CD4-positive, alpha-beta T cell treated with Interleukin-17A for 1 hour (primary cell): ENCODE measurements at places on chromosomes 2 and 18.
A peak's percentile ranks its signal among the peaks of the same experiment; 100 is the strongest.

- no peak for DNase-seq
These were observed 105.7 kb upstream of the KCTD1 start for GRCh38 chr18:26653943-26654615.

- peak; percentile 1 for DNase-seq
These were observed 154.1 kb upstream of the ZSWIM2 start for GRCh38 chr2:187003038-187003554.

DNA sequence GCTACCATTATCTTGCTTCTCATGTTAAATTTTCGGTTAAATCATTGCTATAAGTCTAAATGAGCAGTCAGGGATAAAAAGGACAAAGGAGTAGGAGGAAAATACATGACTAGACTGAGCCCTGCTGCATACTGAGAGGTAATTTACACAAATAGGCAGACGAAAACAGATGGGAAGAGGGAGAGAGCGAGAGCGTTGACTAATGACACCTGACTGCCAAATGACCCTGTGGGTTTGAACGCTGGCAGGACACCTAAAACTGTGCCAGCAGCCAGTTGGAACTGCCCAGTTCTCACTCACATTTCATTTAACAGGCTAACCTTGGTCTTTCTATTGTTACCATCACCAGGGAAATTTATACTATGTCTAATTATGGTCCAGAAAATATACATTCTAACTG lies 978.2 kb downstream of the CPS1 start:
- no peak for DNase-seq

GRCh38 chr2:109348671-109349502 lies 219.9 kb downstream of the SH3RF3 start:
- DNase-seq = peak; percentile 64

DNA sequence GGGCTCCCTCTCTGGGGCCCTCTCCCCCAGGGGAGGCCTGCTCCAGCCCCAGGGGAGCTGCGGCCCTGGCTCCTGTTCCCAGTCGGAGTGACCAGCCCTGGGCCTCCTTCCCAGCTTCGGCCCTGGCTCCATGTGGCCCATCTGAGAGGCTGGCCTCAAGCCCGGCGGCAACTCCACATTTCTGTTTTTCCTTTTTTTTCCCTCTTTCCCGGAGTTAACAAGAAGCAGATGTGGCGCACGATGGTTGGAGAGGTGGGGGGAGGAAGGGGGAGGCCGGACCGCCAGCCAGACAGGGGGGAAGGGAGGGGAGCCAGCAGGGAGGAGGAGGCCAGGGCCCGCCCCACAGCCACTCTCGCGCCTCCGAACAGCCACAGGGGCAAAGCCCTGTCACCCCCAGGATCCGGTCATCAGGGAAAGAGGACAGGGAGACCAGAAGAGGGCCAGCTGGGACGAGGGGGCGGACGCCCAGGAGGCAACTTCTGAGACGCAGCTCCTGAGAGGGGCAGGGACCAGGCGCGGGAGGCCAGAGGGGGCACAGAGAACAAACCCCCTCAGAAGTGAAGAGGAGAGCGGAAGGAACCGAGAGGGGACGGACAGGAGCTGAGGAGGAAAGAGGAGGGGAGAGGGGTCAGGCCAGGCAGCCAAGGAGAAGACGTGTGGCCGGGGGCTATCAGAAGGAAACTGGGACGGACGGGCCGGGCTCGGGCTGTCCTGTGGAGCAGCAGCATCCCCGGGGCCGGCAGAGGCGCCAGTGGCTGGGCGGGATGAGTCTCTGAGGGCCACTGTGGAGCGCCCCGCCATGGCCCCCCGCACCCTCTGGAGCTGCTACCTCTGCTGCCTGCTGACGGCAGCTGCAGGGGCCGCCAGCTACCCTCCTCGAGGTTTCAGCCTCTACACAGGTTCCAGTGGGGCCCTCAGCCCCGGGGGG lies at the start of gene EMILIN1:
EMILIN1 (plus strand) TSS at position 349 of the 928 bp plus-strand sequence; CDS start at position 800, 451 bp downstream.
- DNase-seq = no peak

DNA sequence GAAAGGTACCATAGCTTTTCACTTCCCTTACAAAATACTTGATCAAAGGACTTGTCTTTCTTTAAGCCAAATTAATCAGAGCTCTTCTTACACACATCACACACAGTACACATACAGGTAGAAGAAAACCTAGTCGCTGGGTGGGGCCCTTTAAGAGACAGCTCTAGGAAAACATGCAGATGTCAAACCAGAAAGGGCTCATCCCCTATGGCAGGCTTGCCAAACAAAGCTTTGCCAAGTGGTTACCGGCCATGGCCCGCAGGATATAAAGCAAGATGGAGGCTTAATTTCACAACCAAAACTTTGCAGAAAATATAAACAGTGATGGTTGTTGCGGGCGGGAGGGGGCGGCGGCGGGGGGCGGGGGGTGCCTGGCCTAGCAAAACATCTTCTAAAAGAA lies 2156.0 kb upstream of the PIK3C3 start:
- DNase-seq = no peak

GRCh38 chr18:68707646-68708045 lies 7.3 kb downstream of the TMX3 start:
- DNase-seq = no peak

DNA sequence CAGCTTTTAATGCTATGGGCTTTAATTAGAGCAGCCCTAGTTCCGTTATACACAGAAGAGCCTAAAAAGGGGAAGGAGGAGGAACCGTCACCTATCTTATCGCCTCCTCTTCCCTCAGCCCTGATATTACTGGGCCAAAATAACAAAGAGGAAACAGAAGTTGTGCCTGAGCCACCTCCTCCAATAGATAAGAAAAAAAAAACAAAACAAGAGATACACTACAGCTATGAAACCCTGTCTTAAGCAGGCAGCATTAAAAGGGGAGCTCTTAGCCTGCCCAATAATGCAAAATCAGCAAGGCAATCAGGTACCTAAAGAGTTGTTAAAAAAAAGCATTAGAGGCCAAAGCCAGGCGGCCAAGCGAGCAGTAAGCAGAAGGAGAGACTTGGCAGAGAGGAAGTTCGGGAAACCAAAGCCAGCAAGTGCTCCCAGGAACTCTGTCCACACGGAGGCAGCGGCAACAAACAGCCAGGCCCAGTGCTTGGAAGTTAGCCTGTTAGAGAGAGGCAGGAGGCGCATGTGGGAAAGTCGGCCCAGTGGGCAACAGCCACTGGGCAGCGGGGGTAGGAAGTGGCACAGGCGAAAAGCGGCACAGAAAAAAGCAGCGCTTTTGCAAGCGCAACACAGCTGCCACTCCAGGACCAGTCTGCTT lies 41.8 kb upstream of the PDK1 start:
- DNase-seq = no peak

- no peak for DNase-seq
These were observed 118.6 kb upstream of the DLGAP1 start for GRCh38 chr18:4573735-4574134.

- DNase-seq = peak; percentile 37
These were observed 14.3 kb downstream of the COPS7B start for GRCh38 chr2:231800493-231801091.

DNA sequence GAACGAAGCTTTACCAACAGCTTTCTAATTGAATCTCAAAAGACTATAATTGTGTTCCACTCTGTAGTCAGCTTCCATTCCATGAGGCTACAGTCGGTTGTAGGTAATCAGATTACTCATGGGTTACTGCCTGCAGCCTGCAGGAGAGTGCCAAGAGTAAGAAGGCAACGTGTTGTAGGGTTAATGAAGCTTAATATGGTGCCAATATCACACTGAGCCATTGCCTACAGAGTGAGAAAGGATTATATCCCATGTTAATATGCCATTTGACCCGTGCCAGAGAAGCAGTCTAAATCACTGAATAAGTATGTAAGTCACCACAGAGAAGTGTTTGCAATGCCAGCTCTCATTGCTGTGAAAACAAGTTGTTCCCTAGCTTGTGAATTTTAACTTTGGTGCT lies 734.5 kb upstream of the ACVR2A start:
- DNase-seq = no peak

DNA sequence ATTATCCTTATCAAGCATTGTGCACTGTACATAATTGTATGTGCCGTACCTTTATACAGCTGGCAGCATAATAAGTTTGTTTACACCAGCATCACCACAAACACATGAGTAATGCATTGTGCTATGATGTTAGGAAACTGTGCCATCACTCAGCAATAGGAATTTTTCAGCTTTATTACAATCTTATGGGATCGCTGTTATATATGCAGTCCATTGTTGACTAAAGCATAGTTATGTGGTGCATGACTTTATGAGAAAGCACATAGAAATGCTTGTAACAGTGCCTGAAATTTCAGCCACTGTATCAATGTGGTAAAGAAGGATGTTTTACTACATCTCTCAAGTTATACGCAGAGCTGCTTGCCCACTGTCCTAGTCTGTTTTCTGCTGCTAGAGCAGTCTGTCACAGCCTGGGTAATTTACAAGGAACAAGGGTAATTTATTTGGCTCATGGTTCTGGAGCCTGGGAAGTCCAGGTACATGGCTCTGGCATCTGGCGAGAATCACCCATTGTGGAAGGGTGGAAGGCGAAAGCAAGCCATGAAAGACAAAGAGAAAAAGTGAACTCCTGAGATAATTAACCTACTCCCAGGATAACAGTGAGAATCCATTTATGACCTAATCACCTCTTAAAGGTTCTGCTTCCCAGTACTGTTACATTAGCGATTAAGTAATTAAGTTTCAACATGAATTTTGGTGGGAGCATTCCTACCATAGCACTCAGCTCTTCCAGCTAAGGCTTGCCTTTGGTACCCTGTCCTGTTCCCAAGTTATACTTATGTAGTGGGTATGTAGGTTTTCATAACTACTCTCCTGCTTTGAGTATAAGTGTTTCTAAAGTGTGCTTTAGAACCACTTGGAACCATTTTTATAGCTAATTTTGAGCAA lies 4.6 kb downstream of the MAP3K20 start:
- no peak for DNase-seq

GRCh38 chr2:225889452-225889851 lies 489.9 kb downstream of the NYAP2 start:
- peak; percentile 35 for DNase-seq

DNA sequence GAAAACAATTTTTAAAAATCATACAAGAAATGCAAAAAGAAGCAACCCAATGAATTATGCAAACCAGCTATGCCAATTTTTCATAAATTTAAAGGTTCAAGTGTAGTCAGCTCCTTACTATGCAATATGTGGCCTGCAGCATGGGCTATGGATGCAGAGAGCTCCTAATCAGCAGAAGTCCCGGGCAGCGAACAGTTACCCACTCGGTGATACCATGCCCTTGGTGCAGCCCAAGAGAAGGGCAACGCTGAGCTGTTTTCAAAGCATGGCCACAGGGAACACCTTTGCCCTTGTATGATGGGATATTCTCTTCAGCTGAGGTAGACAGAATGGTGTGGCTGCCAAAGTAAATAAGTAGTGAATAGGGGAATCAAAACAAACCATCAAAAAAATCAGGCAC lies 17.3 kb upstream of the ARL5A start:
- no peak for DNase-seq

- no peak for DNase-seq
These were observed 105.1 kb downstream of the TTC27 start for GRCh38 chr2:32732912-32733472.

- DNase-seq = no peak
These were observed 111.9 kb upstream of the TANK start for GRCh38 chr2:161048317-161048716.

DNA sequence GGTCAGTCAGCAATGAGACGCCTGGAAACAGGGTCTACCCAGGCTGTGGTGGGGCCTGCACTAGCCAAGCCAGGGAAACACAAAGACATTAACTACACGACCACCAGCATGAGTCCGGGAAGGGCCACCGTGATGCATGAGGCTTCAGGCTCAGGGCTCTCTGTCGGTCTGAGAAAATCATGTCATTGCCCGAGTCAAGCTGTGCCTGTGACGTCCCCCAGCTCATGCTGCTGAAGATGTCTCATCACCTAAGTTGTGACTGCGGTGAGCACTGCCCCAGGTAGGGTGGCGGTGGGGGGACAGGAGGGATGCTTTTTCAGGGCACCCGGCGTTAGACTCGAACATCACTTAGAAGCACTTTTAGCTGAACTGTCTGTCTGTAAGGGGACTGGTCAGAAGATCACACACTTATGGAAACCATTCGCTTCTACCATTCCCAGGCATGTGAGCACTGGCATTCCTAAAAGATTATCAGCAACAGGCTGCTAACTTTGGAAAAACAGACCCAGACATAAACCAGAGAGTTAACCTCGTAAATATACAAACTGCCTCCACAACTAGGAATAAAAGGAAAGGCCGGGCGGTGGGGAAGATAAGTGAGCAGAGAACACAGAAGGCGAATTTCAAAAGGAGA lies 234.5 kb downstream of the HDAC4 start:
- no peak for DNase-seq

- DNase-seq = no peak
These were observed 722.0 kb downstream of the EPHA4 start for GRCh38 chr2:220850116-220850515.

GRCh38 chr18:13543144-13543543 lies 183.2 kb downstream of the FAM210A start:
- DNase-seq = no peak

GRCh38 chr2:12045864-12046291 lies 299.4 kb downstream of the LPIN1 start:
- DNase-seq = no peak

DNA sequence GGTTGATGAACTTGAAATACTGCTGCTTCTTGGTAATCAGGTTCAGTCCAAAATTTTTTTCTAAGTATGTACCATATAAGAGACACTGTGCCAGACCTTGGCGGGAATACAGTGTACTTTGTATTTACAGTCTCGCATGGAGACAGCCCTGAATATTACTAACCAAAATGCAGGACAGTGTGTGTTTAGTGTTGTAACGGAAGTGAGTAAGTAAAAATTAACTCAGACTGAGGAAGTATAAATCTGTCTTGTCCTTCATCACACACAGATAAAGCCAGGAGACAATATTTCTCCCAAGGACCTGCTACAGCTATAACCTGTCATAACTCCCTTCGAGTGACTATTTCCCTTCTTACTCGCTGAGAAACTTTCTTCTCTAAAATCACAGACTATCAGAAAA lies 76.9 kb downstream of the ACTR3 start:
- no peak for DNase-seq

- no peak for DNase-seq
These were observed 28.2 kb downstream of the SP9 start for GRCh38 chr2:174362949-174363348.

GRCh38 chr2:42879121-42879705 lies 86.8 kb upstream of the HAAO start:
- no peak for DNase-seq

- DNase-seq = no peak
These were observed 25.2 kb downstream of the EPB41L5 start for GRCh38 chr2:120037995-120038541.

- DNase-seq = no peak
These were observed 715.8 kb downstream of the ERBB4 start for GRCh38 chr2:211822686-211823335.
